Hair follicular keratinocyte (primary cell): ENCODE measurements at places on chromosomes 7 and 10. TPM values are rescaled to one million over a fixed set of nuclear protein-coding genes. Genes with fewer than 3 reads are reported as not detected.

The PRLHR gene
- not detected in 2 replicates for total RNA-seq

The RASSF4 gene
- 1.1 and 1.2 TPM in 2 replicates for total RNA-seq

The MCM10 gene
- 3.5 and 14.6 TPM in 2 replicates for total RNA-seq

The TEX47 gene
- not detected in 2 replicates for total RNA-seq

The NEURL1 gene
- total RNA-seq, result 0.15 and 0.23 TPM in 2 replicates

The SPDYE1 gene
- total RNA-seq, result not detected in 2 replicates

The MMS19 gene
- 96.5 and 110 TPM in 2 replicates for total RNA-seq

The ARHGEF35 gene
- total RNA-seq, result 7.5 and 11.0 TPM in 2 replicates

The HOXA10 gene
- 1.1 and 4.5 TPM in 2 replicates for total RNA-seq

The STK31 gene
- total RNA-seq, result not detected in 2 replicates

The PLCE1 gene
- under 0.01 TPM in 2 replicates for total RNA-seq

The OR13A1 gene
- total RNA-seq, result not detected in 2 replicates
